MG63 (cell line): ENCODE measurements at places on chromosomes 1 and 21.

- DNase-seq, result no peak
These were observed 87.1 kb downstream of the SELENOF start for GRCh38 chr1:86826856-86827255.

GRCh38 chr1:235679005-235679404 lies 29.4 kb upstream of the GNG4 start:
- DNase-seq, result no peak

DNA sequence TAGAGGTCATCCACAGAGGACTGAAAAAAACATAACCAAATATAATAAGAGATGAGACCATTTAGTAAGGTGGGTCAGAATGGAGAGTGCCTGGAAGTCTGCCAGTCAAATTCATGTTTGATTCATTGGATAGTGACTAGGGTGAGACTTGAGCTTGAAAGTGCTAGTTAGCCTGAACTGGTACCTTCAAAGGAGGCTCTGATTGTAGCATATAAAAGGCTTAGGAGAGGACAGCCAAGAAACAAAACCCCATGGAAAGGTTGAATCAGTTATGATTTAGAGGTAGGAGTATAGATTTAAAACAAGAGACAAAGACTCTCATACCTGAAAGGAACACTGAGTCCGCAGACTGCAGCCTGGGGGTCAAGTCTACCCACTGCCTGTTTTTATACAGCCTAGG lies 44.4 kb upstream of the LRRC8C start:
- no peak for DNase-seq

- no peak for DNase-seq
These were observed 99.1 kb downstream of the PTBP2 start for GRCh38 chr1:96820671-96821070.

GRCh38 chr21:43740497-43741156 lies 21.7 kb downstream of the PDXK start:
- peak; percentile 28 for DNase-seq

GRCh38 chr1:28751315-28752060 lies 14.7 kb downstream of the YTHDF2 start:
- no peak for DNase-seq

- no peak for DNase-seq
These were observed 8.8 kb downstream of the ATP5IF1 start for GRCh38 chr1:28244549-28245251.

- DNase-seq, result no peak
These were observed 622.5 kb upstream of the NR5A2 start for GRCh38 chr1:199404976-199405375.

DNA sequence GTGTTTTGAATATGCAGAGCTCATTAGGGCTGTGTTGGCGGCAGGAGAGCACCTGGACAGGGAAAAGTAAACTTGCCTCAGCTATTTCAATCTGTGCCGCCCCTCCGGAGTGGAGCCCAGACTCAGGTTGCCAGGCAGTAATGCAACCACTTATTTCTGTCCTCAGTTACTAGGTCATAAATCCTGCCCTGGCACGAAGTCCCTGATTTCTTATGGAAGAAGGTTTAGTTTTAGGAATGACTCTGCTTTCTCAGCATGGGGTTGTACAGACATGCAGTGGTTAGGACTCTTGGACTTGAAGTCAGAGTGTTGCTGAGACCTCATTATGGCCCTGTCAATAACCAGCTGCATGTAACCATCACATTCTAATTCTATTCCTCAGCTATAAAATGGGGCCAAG lies 98.3 kb upstream of the FGGY start:
- peak; percentile 64 for DNase-seq

- DNase-seq, result peak; percentile 70
These were observed 69.2 kb upstream of the RGS2 start for GRCh38 chr1:192739476-192740184.

GRCh38 chr1:228008391-228009115 lies 1.8 kb downstream of the WNT3A start:
- no peak for DNase-seq

DNA sequence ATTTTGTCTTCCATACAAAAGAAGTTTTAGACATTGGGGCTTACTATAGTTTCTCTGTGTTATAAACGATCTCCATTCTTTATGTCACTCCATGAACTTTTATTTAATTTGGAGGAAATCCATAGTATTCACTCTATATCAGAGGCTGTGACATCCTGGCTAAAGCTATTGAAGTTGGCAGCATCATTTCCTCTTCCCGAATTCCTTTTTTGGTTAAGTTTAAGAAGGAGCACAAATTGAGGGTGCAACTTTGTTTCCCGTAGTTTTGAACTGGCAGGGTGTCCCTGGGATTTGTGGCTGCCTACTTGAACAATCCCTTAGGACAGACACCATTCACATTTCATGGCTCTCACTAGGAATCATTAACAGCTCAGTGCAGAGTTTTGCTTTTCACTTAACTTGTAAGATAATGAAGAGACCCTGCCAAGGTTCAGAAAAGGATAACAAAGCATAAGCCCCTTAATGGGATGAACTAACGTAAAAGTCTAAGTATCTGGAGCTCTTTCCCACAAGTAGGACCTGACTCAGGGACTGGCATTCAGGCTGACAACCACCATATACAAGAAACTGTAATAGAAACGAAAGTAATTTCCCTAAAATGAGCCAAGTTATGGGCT lies 13.9 kb downstream of the S1PR1 start:
- DNase-seq, result no peak

DNA sequence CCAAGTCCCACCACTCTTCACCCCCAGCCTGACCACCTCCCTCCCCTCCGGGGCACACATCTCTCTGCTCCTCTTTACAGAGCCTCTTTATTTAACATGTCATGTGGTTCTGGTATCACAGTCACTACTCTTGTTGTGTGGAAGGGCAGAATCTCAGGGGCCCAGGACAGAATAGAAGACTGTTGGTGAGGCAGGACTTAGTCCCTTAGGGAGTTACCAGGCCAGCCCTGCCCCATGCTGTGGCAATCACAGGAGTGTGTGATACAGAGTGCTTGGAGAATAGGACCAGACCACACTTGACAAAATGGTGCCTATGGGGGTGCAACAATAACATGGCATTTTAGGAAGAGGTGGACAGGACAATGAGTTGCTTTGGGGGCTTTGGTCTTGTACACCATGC lies 43.0 kb upstream of the CRNN start:
- DNase-seq, result no peak

DNA sequence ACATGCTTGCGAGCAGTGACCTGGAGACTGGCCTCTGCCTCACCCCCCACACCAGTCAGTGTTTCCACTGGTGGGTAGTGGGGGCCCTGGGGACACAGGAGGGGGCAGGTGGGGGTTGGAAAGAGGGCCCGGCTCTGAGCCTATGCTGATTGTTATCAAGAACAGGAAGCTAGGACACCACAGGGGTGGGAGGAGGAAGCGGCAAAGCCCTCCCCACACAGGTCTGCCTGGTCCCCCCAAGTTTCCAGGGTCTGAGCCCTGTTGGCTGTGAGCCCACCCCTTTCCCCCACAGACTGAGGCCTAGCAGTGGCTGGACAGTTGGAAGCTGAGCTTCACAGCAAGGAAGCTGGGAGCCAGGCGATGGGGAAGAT lies 1.6 kb upstream of the PTPN7 start:
- no peak for DNase-seq

DNA sequence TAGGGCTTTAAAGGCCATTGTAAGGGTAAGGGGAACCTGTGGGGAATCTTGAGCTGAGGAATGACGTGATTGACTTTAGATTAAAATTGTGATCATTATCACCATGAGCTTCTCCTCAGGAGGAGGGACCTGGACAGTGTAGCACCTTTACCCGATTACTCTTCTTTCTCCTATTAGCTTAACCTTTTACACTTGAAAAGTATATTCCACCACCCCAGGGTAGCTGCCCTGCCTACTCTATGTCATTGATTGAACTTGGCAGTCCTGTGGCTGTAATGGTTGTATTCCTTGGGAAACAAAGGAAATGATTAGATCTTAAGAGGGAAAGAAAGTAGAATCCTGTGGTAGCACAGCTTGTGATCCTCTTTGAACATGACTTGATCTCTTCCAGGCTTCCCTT lies 47.7 kb downstream of the CACHD1 start:
- DNase-seq, result no peak

- DNase-seq, result no peak
These were observed 402.2 kb downstream of the GPATCH2 start for GRCh38 chr1:217228689-217229088.

GRCh38 chr1:39282537-39283216 lies 78.2 kb downstream of the MACF1 start:
- DNase-seq, result no peak

GRCh38 chr1:170604065-170604464 lies 59.9 kb upstream of the PRRX1 start:
- no peak for DNase-seq

- no peak for DNase-seq
These were observed 5.0 kb downstream of the OR10J1 start for GRCh38 chr1:159444511-159444910.

DNA sequence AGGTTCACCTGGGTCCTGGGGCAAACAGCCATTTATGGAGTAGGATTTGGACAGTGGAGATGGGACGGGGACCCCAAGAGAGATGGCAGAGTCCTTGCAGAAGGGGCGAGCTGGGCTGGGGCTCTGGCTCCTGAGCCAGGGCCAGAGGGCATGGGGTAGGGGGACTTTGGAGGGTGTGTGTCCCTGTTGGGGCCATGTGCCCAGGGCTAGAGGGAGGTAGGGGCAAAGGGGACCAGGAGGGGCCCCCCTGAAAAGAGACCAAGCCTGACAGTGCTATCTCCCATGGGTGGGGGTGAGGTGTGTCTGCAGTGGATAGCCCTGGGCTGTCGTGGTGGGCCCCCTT lies 92.3 kb downstream of the TRIM11 start:
- DNase-seq, result no peak

GRCh38 chr1:236686815-236687160 lies 489 bp downstream of the ACTN2 start:
- DNase-seq, result no peak

DNA sequence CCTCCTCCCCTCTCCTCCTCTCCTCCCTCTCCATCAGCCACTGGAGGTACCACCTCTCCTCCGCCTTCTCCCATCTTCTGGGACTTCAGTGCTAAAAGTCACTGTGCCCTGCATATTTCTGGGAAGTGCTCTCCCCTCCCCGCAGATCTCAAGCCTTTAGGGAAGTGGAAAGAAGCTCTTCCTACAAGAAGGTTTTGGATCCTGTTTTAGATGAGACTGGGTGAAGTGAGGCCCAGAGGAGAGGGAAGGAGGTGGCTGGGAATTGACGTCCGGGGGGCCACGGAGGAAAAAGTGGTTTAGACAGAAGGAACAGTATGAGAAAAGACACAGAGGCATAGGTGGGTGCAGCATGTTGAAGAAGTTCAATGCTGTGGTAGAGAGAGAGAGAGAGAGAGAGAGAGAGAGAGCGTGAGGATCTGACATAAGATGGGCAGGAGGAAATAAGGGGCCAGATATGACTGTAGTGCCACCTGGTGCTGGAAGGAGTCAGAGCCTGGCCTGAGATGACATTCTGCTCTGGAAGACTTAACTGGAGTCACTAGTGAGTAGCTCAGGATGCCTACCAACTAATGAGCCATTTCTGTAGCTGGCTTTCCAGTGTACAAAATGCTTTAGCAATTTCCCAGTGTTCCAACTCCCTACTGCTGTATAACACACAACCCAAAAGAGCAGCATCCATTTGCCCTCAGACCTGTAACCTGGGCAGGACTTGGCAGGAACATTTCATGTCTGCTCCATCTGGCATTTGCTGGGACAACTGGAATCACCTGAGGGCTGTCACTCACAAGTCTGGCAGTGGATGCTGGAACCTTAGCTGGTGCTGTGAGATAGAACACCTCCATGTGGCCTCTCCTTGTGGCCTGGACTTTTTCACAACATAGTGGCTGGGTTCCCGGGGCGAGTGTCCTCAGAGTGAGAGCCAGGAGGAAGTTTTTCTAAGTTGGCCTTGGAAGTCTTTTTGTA lies 16.6 kb upstream of the ZSCAN20 start:
- DNase-seq, result peak; percentile 63

- DNase-seq, result no peak
These were observed 8.4 kb downstream of the LRRC3 start for GRCh38 chr21:44463724-44464123.

- no peak for DNase-seq
These were observed 5.0 kb upstream of the PMVK start for GRCh38 chr1:154941333-154942013.

DNA sequence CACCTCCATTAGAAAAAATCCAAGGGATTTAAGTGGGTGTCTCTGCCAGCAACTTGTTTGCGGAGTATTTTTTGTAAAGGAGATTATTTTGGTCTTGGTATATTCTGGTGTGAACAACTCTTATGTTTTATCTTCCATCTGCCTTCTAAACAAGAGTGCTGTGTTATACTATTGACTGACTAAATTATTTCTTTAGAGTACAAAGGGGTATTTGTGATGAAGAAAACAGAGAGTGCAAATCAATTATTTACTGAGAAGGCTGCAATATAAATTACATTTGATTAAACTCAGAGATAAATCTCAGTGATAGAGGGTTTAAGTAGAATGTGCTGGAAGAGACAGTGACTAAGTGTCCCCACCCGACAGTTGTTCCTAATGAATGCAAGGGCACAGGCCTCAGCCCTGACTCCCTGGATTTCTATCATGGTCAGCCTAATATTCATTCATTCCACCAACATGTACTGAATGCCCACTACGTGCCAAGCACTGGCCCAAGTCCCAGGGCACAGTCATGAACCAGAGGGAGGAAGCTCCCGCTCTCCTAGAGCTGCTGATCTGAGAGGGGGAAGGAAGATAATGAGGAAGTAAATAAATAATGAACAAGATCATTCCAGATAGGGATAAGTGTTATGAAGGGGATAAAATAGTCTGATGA lies 196.9 kb upstream of the C8B start:
- DNase-seq, result peak; percentile 88

DNA sequence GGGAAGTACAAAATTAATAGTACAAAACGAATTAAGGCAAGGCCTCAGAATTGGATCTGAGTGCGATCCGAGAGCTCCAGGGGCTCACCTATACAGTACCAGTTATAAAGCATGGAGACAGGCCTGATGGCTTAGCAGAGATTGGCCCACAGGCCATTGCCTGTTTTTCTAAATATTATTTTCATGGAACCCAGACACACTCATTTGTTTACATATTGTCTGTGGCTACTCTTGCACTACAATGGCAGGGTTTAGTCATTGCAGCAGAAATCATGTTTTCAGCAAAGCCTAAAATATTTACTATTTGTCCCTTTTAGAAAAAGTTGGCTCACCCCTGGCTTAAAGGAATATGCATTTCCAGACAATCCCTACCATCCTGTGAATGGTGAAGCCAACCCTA lies 578.9 kb downstream of the PLPP3 start:
- no peak for DNase-seq

- no peak for DNase-seq
These were observed 49.0 kb downstream of the LTN1 start for GRCh38 chr21:28943631-28944030.
